Stimulated activated CD8-positive, alpha-beta memory T cell treated with anti-CD3 and anti-CD28 coated beads, Interleukin-2, amount 100 ng/mL, for 1 hour (primary cell): ENCODE measurements at places on chromosomes 11 and 22.

GRCh38 chr11:416051-416756 lies 1.4 kb upstream of the SIGIRR start:
- no peak for DNase-seq

DNA sequence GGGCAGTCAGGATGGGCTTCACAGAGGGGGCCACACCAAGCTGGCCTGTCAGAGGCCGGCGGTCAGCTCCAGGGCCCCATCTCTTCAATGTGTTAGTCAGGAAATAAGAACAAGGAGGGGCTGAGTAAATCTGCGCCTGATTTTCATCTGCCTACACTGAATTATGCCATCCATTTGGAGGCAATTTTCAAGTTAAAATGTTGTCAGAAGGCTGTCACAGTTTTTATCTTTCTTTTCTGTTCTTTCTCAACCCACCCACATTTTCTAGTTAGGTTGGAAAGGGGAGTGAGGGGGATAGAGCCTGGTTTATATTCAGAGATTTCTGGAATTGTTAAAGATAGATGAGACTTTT lies 18.8 kb downstream of the ADORA2A start:
- DNase-seq: no peak

DNA sequence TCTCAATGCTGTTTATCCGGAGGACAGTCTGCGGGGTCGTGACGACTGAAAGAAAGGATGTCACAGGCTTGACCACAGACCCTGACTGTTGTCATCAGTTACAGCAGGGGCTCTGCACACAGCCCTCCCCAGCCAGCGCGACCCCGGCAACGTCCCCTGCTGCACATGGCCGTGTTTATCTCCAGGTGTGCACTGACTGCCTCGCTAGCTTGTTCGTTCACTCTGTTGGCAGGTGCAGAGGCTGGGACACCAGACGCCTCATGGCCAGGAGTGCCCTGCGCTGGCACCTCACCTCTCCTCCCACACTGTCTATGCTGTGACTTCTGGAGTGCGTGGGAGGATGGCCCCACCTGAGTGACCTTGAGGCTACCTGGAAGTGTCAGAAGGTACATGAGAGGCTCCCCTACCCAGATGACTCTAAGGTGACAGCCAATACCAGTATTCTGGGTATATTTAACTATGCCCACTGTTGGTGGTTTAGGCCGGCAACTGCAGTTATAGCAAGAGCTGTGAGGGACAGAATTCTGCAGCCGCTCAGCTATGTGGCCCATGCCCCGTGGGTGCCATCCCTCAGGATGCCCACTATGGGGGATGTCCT lies 12.2 kb downstream of the MRPL21 start:
- no peak for DNase-seq

DNA sequence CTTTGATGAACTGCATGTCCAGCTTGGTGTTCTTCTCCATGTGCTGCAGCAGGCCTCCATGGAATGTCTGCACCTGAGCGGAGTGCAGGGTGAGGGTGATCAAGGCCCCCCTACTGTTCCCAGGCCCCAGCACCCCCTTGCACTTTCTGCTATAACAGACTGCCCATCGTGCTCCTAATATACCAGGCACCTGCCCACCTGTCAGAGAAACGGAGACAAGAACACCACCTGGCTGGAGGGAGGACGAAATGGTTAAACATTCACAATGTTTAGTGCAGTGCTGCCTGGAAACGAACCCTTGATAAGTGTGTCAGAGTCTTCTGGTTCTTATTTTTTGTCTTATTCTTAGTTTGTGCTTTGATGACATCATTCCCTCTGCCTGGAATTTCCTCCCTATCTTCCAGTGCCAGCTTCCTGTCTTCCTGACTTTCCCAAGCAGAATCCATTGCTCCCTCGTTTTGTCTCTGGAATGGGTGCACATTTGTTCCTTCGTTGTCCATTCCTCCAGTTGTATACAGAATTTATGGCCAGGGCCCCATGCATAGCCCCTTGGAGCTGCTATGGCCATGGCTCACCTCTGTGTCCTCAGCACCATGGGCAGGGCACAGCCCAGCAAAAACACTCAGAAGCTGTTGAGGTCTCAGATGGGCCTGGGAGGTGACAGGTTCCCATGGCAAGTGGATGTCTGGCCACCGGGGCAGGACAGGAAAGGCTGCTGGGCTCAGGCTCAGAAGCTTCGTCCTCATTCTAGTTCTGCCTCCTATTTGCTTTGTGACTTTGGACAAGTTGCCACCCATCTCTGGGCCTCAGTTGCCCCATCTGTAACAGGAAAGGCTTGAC lies 11.9 kb downstream of the BAIAP2L2 start:
- DNase-seq: no peak

DNA sequence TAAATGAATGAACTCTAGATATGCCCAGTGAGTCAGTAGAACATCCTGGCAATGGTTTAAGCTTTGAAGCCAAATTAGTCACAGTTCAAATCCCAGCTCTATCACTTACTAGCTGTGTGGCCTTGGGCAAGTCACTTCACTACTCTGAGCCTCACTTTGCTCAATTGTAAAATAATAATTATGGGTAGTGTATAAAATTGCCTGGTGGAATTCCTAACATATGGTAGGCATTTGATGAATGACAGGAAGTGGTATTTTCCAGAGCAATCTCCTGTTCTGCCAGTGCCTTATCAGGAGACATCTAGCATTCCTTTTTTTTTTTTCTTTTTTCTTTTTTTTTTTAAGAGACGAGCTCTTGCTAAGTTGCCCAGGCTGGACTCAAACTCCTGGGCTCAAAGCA lies 13.0 kb downstream of the SCN4B start:
- DNase-seq: no peak

- no peak for DNase-seq
Measured at GRCh38 chr22:30562366-30562765, 12.1 kb downstream of the GAL3ST1 start.

DNA sequence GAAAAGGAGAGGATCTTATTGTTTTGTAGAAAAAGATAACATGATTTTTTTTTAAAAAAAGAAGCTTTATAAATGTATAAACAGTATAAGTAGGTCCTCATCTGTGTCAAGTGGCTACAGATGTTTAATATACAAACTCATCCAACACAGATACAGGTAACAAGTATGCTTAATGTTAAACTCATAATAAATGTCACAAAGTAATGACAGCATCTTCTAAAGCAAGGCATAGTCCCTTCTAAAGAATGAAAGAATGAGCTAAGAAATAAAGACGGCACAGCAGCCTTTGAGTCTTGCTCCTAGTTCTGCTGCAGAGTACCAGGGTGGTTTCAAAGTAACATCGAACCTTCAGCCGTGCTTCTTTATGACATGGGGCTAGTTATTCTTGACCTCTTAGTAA lies 28.7 kb upstream of the BLID start:
- no peak for DNase-seq

GRCh38 chr22:49856343-49856742 lies 2.7 kb downstream of the ZBED4 start:
- no peak for DNase-seq

DNA sequence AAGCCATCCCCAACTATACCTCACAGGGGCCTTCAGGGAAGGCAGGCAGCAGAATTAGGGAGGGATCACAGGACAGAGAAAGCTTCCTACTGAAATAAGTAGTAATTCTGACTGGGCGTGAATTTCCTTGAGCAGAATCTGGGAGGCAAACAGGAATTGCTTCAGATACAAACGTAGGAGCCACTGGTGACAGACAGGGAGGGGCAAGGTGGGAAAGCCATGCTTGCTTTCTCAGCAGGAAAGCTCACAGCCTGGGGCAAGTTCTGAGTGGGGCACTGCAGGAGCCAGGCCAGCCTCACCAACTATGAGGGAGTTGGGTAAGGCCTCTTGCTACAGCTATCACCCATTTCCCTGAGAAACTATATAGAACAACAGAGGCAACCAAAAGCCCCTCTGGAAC lies 43.6 kb downstream of the ARHGAP32 start:
- no peak for DNase-seq

DNA sequence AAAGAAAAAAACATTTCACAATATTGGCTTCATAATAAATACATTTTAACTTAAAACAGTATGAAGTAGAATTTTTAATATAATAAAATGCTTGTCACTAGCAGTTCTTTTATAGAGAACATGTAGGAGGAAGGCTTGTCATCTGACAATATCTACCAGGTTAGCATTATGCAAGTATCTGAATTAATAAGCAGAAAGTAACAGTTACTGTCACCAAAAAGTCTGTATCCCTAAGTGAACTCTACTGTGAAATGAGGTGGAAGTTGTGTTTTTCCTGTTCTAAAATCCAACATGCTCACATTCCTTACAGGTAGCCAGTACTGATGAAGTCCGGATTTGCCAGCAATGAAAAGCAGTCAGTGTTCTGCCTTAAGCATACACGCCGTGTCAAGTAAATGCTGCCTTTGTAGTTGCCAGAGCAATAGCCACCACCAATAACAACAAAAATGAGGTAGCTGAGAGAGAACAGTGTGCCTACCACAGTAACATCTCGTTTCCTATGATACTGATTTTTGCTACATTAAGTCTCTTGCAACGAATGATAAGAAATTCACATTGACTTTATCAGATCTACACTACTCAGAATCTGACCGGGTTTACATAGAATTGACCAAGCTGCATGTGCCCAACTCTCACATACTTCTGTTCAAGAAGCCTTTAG lies 95.5 kb downstream of the SIK3 start:
- DNase-seq: no peak

DNA sequence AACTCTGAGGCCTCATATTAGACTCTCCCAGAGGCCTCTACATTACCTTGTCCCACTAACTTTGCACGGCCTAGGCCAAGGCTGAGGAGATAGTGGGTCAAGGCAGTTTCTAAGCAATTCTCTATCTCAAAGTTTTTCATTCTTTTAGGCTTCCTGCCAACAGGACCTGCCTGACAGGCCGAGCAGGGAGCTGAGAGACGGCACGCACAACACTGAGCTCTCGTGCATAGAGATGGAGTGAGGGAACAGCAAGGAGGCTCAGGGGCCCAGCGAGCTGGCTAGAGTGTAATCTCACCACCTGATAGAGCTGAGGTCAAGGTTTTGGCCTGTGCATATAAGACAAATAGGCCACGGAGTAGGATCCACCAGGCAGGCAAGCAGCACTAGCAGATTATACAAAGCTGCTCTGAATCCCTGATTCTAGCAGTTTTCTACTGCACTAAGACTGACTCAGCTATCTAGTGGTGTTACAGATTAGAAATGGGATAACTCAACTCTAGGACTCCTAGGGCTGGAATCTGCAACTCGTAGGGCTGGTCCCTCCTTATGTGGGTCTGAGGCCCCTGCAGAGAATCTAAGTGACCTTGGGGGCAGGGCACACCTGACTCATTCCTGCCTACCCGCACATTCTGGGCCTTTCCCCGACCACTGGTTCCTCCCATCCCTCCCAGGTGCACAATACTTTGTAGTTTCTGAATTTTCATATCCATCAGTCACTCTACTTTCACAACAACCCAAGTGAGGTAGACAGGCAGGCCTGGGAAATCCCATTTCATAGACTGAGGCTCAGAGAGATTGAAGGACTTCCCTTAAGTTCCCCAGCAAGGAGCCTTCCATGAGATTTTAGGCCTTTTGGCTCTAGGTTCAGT lies 1.7 kb downstream of the CYB5R2 start:
- no peak for DNase-seq

DNA sequence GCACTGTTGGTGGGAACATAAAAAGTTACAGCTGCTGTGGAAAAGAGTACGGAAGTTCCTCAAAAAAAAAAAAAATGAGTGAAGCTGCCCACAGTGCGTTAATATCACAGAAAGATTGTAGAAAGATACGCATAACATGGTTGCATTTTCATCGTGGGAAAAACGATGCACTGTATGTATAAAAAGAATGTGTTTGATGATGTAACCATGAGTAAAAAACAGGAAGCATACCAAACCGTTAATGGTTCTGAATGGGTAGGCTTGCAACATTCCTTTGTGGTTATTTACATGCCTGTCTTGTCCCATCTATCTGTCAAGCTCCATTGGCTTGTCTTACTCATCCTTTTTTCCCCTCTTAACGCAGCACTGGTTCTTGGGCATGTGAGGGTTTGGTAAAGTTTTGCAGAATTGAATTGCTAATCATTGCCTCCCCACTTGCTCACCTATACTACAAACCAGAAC lies 33.8 kb upstream of the DKK3 start:
- DNase-seq: no peak

GRCh38 chr22:48391820-48392219 lies 1435.9 kb downstream of the BRD1 start:
- no peak for DNase-seq

- no peak for DNase-seq
Measured at GRCh38 chr22:38446018-38446601, 8.9 kb downstream of the KCNJ4 start.

GRCh38 chr22:38406617-38407016 lies 48.4 kb downstream of the KCNJ4 start:
- no peak for DNase-seq

- DNase-seq: no peak
Measured at GRCh38 chr22:21020802-21021429, 6.0 kb downstream of the P2RX6 start.

- DNase-seq: no peak
Measured at GRCh38 chr11:134780486-134781147, 368.6 kb upstream of the B3GAT1 start.

DNA sequence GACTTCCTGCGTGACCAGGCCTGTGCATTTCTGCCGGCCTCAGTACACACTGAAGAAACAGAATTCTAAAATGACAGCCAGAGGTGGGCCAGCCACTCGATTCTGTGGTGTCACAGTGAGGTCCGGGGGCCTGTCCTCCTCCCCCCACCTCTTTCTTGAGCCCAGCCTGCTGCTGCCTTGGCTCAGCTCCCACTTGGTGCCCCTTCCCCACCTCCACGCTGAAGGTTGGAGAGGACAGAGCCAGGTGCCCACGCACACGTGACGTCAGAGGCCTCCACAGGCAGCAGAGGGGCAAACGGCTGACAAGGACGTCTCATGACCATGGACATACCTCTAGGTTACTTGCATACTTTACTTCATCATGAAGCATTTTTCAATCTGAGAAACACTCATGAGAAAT lies 78.0 kb upstream of the SHANK2 start:
- no peak for DNase-seq

GRCh38 chr11:74707602-74708510 lies 23.4 kb downstream of the CHRDL2 start:
- DNase-seq: no peak
